Lower leg skin (tissue), 4 donors: ENCODE measurements at places on chromosomes 4 and X. TPM values are rescaled to one million over a fixed set of nuclear protein-coding genes. Genes with fewer than 3 reads are reported as not detected.
A peak's percentile ranks its signal among the peaks of the same experiment; 100 is the strongest.

TKTL2 gene
- total RNA-seq = not detected

PDE6B gene
- 1.5 TPM for total RNA-seq

DDIT4L gene
- 1.3 TPM for total RNA-seq

ADGRG4 gene
- not detected for total RNA-seq

POF1B gene
- 354 TPM for total RNA-seq

SERTM2 gene
- total RNA-seq = 0.15 TPM

RNF128 gene
- 9.6 TPM for total RNA-seq

- peak; percentile 77 for DNase-seq
Observed at GRCh38 chr4:1583051-1583785, 100.9 kb downstream of the FAM53A start.

- DNase-seq = no peak
Observed at GRCh38 chrX:40272141-40272540, 174.4 kb upstream of the BCOR start.

GRCh38 chr4:143421609-143422008 lies 84.9 kb downstream of the GAB1 start:
- DNase-seq = no peak

DNA sequence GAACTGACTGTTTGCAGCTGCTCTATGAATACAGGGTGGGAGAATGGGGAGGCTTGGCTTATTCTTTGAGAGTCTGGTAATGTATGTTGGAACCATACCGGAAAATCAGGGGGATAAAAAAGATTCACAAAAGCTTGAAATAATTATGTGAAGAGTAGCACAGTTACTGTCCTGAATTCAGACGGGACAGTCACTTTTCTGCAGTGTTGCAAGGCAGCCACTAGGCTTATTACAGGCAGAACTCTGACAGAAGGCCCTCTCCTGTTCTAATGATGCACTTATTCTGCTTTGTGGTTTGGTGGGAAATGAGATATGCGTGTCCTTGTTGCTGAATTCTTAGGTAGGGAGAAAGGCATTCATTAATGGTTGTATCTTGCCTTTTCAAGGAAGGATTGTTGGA lies 37.2 kb downstream of the GUCY1B1 start:
- no peak for DNase-seq

GRCh38 chr4:154399259-154399974 lies 92.2 kb downstream of the DCHS2 start:
- DNase-seq = no peak

DNA sequence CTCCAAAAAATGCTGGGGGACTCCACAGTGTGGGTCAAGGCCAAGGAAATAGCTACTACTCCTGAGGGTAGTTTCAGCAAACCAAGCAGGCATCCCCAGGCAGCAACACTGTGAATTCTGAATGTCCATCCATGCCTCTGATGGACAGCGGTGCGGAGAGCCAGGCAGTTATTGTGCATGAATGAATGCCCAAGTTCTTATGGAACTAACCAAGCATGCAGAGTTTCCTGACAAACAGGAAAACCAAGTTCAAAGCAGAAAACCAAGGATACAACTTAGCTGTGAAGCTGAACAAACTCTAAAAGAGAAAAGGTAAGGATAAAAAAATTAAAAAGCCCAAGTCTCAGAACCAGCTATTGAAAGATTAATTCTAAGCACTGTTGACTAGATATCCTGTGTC lies 642.6 kb upstream of the HS3ST1 start:
- DNase-seq = no peak

- DNase-seq = no peak
Observed at GRCh38 chr4:4696530-4696929, 154.7 kb upstream of the STX18 start.

GRCh38 chr4:24781999-24782745 lies 13.2 kb upstream of the SOD3 start:
- no peak for DNase-seq

GRCh38 chr4:120452001-120452400 lies 385.4 kb upstream of the MAD2L1 start:
- DNase-seq = no peak

DNA sequence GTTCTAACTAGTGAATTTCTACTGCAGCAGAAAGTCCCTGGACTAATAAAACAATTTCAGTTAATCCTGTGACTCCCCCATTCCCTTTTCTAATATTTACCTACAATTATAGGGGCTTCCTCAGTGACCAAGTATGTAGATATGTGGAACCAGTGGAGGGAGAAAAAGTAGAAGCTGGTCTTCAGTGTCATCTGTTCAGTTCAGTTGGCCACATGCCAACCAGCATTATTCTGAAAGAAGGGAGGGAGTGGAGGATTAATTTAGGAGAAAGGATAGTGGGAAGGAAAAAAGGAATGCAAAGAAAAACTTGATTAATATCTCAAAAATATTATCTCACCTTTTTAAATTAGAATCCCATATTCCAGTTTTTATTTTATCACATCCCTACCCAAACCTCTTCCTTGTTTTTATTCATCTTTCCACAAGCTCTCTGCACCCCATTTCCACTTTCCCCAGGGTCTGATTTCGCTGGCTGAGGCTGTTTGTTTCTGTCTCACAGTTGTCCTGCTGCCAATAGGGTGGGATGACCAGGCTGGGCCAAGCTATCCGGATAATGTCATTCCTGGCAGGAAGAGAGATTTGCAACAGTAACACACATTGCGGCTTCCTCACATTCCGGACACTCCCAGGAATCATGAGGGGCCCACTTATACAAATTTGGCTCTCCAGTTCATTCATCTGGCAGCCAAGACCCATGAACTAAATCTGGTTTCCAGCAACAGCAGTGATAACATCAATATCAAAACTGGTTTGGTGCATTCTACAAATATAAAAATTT lies 24.6 kb upstream of the ANTXR2 start:
- DNase-seq = peak; percentile 70

DNA sequence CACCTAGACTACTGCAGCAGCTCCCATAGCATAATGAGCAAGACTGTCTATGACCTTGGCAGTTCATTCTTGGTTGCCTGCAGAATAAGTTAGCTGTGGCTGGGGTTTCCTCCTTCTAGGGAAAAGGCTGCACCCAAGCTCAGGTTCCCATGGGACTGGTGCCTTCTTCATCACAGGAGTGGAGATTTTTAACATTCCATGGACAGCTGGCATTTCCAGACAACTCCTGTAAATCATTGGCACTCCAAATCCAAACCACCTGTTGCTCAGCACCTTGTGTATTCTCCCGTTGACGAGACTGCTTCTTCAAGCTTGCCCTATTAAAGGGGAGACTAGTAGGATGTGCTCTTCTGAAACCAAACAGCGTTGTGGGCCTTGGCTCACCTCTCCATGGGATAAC lies 7.8 kb upstream of the NUP54 start:
- no peak for DNase-seq

DNA sequence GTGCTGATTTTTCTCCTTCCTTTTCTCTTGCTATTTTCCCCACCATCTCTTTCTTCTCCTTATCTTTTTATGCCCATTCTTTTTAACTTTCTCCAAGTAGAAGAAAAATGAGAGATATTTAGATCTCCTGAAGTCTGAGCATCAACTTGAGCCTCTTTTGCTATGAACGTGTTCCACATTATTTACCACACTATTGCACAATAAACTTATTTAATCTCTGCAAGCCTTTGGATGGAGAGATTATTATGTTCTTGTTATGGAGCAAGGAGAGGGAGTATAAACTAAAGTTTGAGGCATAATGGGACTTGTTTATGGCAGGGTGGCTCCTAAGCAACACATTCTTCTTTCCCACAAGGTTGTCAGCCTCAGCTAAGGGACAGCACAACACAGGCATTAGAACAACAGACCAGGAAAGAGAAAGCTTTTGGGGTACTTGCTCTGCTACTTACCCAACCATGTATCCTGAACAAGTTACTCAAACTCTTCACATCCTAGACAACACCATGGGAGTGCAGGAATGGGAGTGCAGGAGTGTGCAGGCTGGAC lies 365.5 kb upstream of the BOD1L1 start:
- no peak for DNase-seq

DNA sequence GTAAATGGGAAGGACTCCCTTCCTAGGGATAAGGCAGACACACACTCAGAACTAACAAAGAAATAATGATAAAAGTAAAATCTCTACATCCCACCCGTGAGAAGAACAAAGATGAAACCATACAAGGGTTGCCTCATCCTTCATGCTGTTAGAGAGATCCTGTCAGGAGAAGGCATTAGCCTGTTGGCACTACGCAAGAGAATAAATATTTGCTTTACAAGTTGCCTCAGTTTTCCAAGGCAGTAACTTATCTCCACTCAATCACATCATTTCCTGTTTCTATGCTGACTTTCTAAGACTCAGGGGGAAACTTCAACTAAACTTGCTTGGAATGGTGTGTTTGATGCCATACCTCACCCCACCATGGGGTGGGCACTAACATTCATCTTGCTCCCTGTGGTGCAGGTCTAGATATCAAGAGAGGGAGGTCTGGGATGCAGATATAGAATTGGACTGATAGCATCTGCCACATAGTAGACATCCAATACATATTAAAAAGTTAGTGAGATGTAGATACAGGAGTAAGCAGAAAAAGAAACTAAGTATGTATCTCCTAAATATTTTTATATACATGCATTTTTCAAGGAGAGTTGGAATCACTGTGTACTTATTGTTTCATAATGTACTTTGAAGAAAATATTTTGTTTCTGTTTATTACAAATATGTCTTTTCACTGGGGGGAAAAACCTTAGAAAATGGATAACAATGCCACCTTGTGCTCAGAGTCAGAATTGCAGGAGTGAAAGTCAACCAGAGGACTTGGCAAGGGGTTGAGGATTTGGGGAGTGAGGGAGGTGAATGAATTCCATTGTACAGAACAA lies 57.2 kb upstream of the BEX4 start:
- no peak for DNase-seq
